ENCODE measurements at places on chromosomes 2 and 18.
A peak's percentile ranks its signal among the peaks of the same experiment; 100 is the strongest.

GRCh38 chr2:223759569-223760430 is 77.6 kb downstream of the AP1S3 start:
- DNase-seq = no peak

DNA sequence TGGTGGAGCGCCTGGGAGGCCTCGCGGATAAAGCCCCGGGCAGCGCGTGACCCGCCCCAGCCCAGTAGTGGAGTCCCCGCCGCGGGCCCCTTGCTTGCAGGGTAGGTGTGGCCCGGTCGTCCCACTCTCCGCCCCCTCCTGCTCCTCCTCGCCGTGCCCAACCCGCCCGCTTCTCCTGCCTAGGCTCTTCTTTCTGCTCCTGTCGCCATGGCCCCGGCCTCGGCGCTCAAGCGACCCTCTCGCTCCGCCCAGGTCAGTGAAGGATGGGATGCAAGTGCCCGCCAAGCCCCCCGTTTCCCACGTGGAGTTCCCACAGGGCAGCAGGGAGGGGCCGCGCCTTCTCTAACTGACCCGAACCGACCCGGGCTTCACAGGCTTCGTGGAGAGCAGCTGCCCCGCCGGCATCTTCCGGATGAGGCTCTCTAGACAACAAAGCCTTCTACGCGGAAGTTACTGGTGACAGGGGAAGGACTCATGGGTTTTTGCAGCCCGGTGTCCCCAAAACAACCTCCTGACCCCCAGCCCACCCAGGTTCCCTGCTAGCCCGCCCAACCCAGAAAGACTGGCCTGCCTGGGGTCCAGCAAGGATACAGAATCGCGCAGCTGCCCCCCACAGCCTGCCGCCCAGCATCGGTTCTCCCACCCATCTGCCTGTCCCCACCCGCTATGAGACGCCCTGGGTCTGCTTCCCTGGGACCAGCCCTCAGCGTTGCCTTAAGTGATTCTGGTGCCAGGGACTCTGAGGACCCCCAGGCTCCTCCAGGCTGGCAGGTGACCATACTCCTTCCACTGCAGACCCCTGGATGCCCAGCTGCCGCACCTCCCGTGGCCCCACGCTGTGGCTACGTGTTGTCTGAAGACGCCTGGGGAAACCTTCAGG is 32.8 kb downstream of the TTC32 start:
- peak; percentile 66 for DNase-seq

GRCh38 chr2:11938196-11938595 is 191.8 kb downstream of the LPIN1 start:
- DNase-seq = peak; percentile 12

DNA sequence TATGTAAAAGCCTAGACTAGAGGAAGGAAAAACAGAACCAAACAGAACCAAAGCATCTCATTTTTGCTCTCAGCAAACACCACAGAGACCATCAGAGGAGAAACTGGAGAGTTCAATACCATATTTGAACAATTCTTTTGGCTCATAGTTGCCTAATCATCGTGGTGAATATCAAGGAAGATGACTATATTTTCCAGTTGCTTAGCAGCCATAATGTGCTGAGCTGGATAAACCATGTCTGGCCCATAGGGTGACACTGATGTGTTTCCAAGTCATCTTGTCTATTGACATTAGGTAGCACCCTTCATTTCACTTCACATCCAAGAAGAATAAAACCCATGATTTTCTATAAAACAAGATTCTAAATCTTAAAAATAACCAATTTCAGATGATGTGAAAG is 5.9 kb upstream of the XRCC5 start:
- no peak for DNase-seq

DNA sequence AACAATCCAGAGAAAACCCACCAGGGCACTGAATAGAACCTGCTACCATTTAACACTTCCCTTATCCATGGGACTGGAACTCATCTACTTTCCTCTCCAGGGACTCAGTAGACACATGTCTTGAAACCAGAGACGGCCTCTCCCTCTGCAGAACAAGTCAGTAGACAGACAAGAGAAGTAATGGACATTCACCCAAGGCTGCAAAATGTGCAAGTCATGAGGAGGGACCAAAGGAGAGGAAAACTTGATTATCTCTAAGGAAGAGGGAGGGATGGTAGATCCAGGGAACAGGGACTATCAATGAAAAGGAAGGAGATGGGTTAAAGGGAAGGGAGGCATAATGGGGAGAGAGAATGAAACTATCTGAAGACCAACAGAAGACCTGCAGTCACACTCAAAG is 5.3 kb upstream of the TTC39C start:
- DNase-seq = no peak

DNA sequence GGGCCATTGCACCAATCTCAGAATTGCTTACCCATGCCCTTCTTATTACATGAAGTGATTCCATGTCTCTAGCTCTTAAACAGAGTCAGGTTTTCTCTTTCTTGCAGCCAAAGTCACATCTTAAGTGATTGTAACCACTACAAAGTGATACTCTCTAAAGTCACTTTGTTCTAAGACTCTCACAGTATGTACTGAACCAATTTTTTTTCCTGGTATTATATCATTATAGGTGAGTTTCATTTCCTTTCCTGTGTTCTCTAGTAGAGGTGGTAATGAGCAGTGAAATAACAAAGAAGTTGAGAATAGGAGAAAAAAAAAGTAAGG is 66.3 kb upstream of the DARS1 start:
- no peak for DNase-seq

- DNase-seq = no peak
Measured at GRCh38 chr2:41160439-41160838, 708.5 kb upstream of the SLC8A1 start.

- no peak for DNase-seq
Measured at GRCh38 chr2:42385225-42385624, 24.2 kb upstream of the COX7A2L start.

- DNase-seq = no peak
Measured at GRCh38 chr18:75364512-75365253, 62.8 kb downstream of the SMIM21 start.

DNA sequence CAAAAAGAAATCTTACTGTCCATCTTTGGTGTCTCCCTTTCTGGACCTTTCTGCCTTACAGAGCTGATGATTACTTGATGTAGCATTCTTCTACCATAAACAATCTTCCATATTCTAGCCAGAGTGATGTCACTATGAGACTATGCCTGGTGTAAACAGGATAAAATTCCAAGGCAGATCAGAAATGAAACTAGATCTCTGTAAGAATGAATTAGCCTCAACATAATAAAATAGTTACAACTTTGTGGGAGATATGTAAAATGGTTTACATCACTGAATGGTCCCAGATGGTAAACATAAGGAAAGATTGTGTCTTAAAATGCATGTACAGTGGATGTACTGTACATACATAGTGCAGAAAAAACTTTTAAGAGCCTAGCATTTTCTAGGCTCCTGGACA is 112.3 kb upstream of the ZNF521 start:
- no peak for DNase-seq

DNA sequence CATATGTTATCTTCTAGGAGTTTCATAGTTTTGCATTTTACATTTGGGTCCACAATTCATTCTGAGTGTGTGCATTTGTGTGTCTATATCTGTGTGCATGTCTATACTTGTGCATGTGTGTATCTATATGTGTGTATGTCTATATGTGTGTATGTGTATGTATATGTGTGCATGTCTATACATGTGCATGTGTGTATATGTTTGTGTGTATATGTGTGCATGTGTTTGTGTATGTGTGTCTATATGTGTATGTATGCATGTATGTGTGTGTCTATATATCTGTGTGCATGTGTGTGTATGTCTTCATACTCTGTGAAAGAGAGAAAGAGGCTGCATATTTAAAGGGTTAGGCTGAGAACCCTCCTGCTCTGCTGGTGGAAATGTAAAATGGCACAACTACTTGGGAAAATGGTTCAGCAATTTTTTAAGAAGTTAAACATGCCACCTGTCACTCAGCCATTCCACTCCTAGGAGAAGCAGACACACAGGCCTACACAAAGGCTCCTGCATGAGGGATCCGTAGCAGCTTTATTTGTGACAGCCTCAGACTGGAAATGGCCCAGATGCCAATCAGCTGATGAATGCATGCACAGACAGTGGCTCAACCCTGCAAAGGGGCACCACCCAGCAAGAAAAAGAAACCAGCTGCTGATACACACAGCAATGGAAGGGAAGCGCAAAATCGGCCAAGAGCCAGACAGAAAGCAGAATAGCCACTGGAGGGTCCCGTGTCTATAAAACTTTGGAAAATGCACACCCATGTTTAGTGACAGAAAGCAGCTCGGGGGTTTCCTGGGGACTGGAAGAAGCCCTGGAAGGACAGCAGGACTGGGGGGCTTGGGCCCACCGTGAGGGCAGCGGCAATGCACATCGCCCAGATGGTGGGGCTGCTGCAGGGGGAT is 146.8 kb downstream of the SEPTIN10 start:
- no peak for DNase-seq
